ENCODE measurements at places on chromosomes 16 and 17.

DNA sequence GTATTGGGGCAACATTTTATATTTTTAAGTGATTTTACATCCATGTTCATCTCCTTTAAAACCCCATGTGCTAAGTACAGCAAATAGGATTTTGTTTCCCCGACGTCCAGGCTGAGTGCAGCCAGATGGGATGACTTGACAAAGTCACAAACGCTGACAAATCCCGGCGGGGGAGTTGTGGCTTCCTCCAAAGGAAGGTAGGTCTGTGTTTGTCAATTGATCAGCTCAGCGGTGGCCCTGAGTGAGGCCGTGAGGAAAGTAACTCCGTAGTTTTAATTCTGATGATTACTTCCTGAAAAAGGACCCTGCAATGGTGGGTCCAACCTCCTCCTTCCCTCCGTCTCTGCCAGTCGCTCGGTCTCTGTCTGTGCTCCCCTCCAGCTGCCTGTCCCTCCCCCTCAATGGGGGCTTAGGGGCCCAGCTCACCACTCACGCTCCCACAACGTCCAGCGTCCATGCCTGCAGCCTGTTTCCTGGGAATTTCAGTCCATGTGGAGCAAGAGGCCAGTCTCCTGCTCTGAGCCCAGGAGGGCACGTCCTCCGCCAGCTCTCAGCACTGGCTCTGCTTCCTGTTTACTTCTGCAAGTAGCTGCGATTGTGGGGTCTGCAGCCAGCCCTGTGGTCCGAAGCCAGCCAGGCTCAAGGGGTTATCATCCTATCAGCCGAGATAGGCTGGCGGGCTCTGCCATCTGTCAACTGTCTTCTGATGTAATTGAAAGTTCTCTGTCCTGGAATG lies 209.4 kb upstream of the FOXF1 start:
- DNase-seq: no peak

DNA sequence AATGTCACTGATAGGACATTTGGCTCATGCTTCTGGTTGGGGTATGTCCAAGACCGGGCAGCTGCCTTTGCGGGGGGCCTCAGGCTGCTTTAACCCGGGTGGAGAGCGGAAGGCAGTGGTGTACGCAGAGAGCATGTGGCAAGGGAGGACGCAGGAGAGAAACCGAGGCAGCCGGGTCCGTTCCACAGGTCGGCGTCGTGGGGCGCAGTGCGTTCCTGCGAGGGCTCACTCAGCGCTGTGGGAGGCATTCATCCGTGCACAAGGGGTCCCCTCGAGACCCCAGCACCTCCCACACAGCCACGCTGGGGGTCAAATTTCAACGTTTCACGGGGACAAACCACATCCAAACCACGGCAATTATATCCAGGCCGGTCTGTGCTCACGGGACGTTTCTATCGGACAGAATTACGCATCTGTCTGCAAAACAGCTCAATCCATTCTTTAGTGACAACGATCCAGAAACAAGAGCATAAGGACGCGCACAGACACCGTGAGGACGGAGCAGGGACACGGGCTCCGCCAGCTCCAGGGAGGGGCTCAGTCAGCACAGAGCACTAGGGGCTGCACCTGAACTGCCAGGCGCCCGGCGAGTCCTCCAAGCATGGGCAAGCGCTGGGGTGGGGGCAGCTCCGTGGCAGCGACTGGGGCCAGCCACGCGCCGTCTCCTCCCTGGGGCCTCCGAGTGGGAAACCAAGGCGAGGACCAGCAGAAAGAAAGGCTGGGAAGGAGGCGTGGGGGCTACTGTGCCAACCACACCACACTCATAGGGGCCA lies 108.4 kb upstream of the METRNL start:
- no peak for DNase-seq

GRCh38 chr17:53141731-53142130 lies 681.0 kb upstream of the KIF2B start:
- DNase-seq: no peak

- no peak for DNase-seq
These were observed 499.8 kb upstream of the CDH11 start for GRCh38 chr16:65621640-65622039.

- no peak for DNase-seq
These were observed 6.5 kb downstream of the TBX6 start for GRCh38 chr16:30085247-30085646.

DNA sequence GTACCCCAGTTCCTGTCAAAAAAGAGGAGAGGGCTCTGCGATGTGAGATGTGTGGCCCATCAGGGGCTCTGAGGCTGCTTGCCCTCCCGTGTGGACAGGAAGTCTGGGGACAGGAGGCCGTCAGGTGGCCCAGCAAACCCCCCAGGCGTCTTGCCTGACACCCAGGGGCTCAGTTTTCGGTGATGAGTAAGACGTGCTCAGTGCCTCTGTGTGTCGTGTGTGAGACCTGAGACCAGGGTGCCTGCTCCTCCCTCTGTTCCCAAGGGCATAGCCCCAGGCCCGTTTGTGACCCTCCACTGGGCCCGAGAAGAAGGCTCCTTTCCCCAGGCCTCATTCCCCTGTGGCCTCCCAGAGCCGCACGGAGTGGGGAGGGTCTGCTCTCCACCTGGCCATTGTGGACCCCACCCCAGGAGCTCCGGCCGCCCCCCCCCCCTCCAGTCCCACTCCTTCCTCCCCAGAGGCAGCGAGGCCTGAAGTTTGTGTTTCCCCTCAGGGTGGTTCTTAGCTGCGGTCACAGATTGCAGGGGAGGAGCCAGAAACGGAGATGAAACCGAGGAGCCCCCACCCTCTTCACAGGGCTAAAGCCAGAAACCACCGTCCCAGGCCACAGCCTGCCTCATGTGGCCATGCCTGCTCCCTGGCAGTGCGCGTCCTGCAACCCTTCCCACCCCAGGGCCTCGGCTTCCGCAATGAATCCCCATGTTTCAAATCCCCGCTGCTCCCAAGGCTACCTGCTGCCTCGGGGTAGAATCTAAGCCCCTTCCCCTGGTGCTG lies 4.9 kb upstream of the ACTG1 start:
- DNase-seq: no peak

DNA sequence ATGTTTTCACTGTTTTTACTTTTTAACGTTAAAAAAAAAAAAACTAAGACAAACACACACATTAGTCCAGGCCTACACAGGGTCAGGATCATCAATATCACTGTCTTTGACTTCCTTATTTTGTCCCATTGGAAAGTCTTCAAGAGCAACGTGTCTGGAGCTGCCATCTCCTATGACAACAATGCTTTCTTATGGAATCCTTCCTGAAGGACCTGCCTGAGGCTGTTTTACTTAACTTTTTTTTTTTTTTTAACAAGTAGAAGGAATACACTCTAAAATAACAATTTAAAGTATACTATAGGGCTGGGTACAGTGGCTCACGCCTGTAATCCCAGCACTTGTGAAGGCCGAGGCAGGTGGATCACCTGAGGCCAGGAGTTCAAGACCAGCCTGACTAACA lies 71.8 kb upstream of the BCAR1 start:
- DNase-seq: no peak

DNA sequence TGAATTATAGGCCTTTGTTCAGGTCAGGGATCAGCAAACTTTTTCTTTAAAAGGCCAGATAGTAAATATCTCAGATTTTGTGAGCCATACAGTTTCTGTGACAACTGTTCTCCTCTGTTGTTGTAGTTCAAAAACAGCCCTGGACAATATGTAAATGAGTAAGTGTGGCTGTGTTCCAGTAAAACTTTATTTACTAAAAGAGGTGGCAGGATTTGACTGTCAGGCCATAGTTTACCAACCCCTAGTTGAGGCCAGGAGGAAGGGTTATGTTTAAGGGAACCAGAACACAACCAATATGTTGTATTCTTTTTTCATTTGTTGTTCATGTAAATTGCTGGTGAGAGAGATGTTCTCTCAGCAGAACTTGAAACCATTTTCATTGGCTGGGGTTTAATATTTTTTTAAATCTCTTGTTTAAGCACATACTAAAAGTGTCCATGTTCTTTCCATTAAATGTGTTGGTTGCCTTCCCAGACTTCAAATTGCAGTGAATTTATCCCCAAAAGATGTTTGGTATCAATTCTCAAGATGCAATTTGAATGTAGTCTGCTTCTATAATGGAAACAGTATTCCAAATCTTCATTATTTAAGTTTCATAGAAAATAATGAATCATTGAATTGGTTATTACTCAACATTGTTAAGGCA lies 260.3 kb downstream of the FTO start:
- DNase-seq: no peak

- no peak for DNase-seq
These were observed 13.5 kb upstream of the SALL1 start for GRCh38 chr16:51164574-51164973.

- no peak for DNase-seq
These were observed 17.2 kb downstream of the USP31 start for GRCh38 chr16:23131931-23132621.

- DNase-seq: no peak
These were observed 175.2 kb downstream of the CCDC182 start for GRCh38 chr17:57569853-57570252.

DNA sequence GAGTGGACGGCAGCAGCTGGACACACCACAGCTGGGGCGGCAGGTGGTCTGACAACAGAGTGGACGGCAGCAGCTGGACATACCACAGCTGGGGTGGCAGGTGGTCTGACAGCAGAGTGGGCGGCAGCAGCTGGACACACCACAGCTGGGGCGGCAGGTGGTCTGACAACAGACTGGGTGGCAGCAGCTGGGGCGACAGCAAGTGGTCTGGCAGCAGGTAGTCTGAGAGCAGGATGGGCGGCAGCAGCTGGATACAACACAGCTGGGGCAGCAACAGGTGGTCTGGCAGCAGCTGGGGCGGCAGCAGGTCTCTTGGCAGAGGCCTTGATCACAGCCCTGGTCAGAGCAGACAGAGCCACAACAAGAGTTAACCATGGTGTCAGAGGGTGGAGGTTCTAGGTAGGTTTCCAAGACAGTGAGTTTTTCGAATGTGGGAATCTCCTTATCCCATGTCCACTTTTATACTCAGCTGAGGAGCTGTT lies at the start of gene KRTAP4-1:
Gene KRTAP4-1, minus strand, starts transcription at position 432 of the 482 bp plus-strand sequence. Its CDS starts 57 bp downstream, at position 375.
- DNase-seq: no peak

All from stimulated activated CD8-positive, alpha-beta memory T cell treated with anti-CD3 and anti-CD28 coated beads, Interleukin-7, amount 100 ng/mL, for 1 hour (primary cell).